ENCODE measurements at places on chromosomes 3 and 15.

DNA sequence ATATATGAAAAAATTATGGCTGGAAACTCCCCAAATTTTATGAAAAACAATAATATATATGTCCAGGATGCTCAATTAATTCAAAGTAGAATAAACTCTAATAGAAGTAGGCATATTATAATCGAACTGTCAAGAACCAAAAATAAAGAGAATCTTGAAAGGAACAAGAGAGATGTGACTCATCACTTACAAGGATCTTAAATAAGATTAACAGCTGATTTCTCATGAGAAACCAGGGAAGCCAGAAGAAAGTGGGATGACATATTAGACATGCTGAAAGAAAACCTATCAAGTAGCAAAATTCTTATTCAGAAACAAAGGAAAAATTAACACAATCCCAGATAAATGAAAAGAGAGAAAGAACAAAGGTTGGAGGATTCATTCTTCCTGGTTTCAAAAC is 66.8 kb downstream of the FAIM start:
- no peak for DNase-seq

DNA sequence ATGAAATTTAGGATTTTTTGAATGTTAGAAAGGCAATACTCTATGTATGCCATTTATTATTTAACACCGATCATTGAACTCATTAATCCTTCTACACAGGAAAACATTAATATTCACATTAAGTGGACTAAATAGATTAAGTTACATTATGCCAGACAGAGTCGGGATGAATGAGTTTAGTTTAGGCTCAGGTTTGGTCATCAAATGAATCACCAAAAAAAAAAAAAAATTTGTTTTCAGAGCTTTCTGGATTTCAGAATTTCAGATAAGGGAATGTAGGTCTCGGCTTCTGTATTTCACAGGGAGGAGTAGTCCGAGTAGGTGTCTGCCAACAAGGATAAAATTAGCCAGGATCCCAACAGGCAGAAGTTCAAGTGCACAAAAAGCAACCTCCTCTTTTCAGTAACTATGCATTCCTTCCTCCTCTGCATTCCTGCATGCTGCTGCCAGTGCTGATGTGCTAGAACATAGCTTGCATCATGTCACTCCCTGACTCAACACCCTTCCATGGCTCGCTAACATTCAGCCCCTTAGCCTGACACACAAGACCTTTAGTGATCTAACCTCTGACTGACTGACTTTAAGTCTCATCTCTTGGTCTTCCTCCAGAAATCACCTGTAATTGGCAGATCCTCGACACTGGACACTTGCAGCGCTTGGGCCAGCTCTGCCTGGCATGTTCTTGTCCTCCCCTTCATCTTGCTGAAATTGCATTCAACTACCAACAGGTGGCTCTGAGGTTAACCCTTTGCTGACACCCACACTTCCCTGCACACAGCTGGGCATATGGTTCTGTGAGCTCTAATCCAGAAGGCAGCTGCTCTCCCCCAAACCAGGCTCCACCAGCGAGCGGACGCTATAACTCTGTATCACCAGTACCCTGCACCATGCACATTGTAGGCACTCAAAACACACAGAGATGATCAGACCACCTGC is 145.4 kb upstream of the PROK2 start:
- DNase-seq: no peak

DNA sequence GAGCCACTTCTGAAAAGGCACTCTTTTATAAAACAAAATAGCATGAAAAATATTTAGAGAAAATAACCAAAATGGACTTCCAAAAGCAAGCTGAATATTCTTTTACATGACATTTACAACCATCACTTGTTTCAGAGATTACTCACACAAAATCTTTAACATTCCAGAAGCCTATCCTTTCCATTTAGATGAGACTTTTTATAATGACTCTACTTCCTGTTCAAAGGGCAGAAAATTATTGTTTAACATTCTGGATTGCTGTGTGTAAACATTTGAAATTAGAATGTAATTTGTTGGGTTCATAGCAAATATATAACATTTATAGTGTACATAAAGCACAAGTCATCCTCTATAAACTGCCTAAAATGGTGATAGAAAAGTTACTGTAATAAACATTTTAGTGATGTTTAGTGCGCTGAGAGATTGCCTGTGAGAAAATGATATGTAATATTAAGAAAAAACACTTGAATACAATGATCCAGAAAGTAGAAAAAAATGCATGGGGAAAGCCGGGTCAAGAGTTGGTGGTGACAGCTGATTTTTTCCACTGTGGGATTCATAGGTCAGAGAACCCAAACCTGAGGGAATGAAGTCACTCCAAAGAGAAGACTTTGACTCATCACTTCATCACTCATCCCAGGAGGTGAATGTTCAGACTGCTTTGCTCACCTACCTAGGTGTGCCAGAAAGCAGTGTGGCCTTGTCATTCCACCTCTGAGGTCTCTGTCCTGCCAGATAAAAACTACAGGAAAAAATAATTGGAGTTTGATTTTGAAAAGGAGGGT is 305.8 kb downstream of the ARPP21 start:
- no peak for DNase-seq

DNA sequence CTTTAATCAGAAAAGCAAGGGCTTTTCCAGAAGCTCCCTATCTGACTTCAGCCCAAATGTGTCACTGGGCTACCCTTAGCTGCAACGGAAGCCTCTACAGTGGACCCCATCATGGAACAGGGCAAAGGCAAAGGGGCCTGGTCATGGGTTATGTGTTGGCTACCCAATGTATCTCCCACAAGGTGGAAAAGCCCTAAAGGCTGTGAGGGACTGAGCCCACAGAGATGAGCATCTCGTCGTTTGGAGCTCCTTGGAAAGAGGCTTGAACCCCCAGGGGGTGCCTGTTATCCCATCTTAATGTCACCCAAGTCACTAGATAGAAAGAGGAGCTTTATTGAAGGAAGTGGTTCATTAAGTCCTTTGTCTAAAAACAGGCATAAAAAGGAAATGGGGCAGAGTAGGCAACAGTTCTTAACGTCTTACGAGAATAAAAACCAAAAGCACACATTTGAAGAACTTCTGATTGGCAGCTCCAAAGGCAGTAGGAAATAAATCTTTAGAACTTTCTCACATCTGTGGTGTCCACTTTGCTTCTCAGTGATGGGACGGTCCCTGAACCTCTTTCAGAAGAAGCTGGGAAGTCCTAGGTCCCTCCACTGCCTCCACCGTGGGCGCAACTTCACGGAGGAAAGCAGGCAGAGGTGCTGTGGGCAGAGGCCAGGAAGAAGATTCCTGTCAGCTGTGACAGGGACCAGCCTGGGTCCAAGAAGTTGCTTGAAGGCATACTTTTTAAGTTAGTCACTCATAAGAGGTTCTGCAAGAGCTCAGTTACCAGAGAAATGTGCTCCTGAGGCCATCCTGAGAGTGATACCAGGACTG is 93.7 kb downstream of the MYLK start:
- DNase-seq: no peak

DNA sequence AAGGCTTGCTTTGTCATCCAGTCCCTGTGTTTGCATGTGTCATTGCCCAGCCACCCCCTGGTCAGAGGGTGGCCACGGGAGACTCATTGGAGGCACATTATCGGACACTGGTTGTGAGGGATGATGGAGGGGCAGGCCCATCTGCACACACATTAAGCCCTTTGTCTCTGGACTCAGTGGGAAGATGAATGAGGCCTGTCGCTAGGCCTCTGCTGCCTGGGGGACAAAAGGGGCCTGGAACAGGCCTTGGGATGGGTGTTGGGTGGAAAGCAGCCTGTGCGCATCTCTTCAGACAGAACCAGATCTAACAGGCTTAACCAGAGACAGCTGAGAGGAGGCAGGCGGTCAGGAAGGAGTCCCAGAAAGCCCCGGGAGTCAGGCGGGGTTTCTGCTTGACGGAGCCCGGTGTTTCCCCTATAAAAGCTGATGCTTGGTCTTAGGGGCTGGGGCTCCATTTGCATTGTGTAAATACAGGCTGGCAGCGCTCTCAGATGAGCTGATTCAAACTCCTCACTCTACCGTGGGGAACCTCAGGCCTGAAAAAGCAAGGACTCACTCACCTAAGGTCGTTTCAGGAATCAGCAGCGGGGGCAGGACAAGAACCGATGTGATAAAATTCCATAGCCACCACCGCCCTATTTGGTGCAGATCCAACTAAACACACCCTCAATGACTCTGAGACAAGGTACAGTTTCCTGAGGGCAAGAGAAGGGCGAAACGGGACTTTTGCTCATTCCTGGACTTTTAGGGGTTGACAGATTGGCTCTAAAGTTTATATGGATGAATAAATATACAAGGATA is 17.1 kb upstream of the SKIC8 start:
- DNase-seq: no peak

All from GM12864 (cell line).